ENCODE measurements at places on chromosomes 7 and 10.

- peak; percentile 75 for DNase-seq
These were observed at the start of gene NPTX2 for GRCh38 chr7:98617051-98617959. TSS of gene NPTX2 (plus strand) at chr7:98617285. CDS start at chr7:98617462, 177 bp downstream.

DNA sequence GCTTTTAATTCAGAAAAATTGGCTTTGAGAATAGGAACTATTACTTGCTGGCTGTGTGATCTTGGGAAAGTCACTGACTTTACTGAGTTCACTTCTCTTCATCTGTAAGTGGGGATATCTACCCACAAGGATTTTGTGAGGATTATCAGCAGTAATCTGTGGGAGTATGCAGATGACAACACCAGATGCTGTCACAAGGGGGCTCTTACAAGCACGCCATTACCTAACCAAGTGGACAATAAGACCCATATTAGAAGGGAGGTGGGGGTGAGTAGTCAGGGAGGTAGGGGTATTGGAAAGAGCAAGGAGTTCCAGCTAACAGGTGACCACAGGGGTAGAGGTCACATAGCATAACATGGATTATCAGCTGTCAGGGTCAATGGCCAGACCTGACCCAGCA, 569.4 kb downstream of the SUGCT start:
- DNase-seq, result no peak

DNA sequence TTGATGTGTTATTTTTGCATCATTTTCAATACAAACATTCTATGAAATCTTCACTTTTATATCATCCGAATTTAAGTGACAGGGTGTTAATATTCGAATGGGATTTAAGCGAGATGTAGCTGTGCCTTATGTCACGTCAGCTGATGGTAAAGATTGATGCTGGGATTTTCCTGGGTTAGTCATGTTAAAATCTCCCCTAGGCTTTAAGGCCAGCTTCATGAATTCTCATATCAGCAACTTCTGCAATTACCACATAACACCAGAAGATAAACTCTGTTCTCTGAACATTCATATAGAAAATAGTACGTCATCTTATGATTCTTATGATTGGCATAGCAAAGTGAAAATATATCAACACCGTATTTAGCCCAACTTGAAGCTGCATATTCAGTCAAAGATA, 669.2 kb downstream of the PCDH15 start:
- DNase-seq, result no peak

DNA sequence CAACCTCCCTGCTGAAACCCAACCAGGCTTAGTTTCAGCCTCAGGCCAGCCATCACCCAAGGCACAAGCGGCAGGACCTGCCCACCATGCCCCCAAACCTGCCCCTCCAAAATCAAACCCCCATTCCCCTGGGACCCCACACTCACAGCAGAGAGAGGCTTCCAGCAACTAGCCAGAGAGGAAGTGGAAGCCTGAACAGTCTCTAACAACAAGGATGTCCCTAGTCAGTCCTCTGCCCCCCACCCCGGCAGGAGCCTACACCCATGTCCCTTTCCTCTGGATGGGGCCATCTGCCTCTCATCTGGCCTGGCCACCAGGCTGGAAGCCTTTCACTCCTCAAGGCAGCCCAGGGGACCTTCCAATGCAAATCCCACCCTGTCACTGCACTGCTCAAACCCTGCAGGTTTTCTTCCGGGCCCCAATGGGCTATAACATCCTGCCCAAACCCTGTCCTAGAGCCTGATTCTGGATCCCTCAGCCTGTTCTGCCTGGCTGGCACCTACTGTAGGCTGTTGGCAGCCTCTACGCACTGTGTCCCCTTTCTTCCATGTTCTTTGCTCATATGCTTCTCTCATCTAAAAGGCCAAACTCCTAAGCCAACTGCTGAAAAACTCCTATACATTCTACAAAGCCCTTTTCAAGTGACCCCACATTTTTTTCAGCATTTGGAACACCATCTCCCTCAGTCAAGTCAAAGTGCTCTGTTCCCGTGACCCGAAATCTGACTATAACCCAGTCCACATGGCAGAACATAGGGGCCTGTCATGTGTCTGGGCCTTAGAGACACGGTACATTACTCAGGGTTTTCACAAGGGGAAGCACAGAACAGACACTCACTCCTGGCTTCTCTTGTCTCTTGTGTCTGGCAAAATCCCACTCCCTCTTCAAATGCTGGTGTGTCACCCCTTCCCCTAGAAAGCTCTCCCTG, 253.3 kb downstream of the TNS3 start:
- DNase-seq, result peak; percentile 26

GRCh38 chr7:12031186-12031585, 179.9 kb upstream of the TMEM106B start:
- no peak for DNase-seq

DNA sequence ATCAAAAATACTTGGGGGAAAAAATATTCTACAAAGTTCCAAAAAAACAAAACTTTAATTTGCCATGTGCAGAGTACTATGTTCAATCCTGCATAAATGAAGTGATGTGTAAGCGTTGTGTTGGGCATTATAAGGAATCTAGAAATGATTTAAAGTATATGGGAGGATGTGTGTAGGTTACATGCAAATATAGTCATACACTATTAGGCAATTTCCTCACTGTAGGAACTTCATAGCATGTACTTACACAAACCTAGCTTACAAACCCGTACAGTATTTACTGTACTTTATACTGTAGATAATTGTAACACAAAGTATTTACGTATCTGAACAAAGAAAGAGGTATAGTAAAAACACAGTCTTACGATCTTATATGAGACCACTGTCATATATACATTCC, 72.3 kb downstream of the NRBF2 start:
- no peak for DNase-seq

- DNase-seq, result no peak
These were observed 237.1 kb upstream of the NRP1 start for GRCh38 chr10:33571616-33572015.

DNA sequence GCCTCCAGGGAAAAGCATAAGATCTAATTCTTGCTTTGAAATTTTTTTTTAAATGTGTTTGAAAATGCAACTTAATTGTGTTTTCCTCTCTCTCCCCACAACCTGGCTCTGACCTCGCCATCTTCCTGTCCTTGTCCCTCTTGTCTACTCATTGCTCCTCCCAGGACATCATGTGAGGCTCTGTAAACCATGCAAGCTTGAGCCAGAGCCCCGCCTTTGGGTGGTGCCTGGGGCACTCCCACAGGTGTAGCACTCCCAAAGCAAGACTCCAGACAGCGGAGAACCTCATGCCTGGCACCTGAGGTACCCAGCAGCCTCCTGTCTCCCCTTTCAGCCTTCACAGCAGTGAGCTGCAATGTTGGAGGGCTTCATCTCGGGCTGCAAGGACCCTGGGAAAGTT, 9.8 kb upstream of the CDHR1 start:
- DNase-seq, result no peak

GRCh38 chr7:84583331-84583730, 388.7 kb upstream of the SEMA3A start:
- no peak for DNase-seq

DNA sequence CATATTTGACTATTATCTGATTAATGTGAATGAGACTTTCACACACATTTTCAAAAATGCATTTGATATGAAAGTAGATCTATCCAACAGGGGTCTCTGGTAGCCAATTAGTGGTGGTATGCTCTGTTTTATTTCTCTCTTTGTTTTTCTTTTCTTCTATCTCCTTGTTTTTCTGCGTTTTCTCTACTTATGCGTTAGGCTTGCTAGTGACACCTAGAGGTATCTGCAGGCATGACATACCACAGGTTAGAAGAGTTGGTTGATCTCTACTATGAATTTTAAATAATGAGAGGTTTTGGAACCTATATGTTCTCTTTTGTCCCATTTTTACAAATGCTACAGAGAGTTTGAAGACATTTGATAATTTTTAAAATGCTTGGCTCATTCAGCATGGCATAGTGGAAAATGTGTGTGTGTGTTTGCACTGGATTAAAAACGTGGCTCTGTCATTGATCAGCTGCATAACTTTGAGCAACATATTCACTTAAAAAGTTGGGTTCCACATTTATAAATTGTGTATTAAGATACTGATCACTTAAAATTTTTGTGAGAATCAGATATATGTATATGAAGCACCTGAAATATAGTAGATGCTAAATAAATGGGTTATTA, 28.1 kb upstream of the PLXDC2 start:
- DNase-seq, result peak; percentile 43

DNA sequence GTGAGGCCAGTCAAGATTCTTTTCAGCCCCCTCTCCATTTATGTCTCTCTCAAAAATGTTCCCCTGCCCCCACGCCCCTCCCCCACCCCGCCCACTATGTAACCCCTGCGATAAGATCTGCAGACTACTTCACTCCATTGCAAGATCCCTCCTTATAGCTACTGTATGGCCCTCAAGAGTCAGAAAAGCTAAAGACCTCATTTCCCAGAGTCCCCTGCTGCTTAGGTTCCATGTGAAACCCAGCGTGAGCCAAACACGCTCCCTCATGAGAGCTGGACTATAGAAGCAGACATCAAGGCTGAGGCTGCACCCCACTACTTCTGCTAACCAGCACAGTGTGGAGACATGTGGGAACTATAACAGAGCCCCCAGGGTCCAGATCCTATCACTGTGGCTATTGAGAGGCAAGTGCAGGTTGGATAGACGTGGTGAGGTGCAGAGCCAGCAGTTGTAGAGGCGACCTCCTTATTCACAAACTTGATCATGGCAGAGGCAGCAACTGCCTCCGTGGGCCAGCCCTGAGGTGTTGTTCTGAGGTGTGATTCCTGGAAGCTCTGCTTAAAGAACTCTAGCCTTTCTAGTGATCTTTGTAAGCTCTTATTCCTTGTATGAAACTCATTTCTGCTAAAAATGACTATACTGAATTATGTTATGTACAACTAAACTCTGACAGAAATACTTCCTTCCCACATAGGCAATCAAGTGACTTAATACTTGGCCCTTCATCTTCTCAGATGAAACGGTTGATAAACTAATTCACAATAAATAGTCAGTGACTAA, 117.0 kb upstream of the ARID5B start:
- DNase-seq, result no peak

DNA sequence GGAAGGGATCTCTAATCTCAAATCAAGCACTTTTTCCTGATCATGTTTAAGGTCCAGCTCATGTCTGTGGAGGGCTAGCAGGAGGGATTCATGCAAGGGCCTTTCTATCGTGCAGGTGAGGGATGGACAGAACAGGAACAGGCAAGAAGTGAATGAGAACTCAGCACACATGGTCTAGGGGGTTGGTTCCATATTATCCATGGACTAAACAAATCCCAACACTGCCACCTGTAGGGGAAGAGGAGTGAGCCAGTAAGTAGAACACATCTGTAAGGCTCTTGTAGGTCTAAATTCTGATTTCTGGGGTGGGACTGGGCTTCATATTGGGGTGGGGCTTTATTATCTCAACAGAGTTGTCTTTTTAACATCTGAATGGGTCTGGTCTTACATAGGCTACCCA, 138.0 kb upstream of the TARP start:
- DNase-seq, result no peak

- peak; percentile 36 for DNase-seq
These were observed 75.5 kb downstream of the HIPK2 start for GRCh38 chr7:139702313-139702731.

DNA sequence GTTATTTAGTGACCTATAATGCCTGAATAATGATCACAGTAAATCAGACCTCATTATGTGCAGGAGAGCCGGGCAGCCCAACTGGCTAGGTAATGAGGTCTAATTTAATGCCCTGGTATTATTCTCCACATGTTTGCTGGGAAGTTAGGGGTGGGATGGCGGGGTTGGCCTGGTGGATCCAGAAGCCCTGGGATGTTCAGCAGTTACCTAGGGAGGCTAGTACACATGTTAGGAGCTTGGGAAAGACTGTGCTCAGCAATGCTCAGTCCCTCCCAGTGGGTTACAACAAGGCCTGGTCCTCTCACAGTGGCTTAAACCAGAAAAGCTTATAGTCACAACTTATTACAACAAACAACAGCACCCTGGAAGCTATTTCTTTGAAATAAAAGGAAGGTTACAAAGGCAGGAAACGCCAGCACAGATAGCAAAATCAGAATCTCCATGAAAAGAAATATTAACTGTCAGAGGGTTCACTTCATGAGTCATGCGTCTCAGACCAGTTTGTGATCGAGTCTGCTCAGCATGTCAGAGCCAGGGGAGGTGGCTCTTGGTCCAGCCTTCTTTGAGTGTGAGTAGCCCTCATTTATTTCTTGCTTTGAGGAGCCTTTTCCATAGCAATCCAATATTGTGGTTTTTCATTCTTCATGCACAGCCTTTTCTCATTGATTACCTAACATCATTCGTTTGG, 418.6 kb upstream of the NPVF start:
- no peak for DNase-seq

DNA sequence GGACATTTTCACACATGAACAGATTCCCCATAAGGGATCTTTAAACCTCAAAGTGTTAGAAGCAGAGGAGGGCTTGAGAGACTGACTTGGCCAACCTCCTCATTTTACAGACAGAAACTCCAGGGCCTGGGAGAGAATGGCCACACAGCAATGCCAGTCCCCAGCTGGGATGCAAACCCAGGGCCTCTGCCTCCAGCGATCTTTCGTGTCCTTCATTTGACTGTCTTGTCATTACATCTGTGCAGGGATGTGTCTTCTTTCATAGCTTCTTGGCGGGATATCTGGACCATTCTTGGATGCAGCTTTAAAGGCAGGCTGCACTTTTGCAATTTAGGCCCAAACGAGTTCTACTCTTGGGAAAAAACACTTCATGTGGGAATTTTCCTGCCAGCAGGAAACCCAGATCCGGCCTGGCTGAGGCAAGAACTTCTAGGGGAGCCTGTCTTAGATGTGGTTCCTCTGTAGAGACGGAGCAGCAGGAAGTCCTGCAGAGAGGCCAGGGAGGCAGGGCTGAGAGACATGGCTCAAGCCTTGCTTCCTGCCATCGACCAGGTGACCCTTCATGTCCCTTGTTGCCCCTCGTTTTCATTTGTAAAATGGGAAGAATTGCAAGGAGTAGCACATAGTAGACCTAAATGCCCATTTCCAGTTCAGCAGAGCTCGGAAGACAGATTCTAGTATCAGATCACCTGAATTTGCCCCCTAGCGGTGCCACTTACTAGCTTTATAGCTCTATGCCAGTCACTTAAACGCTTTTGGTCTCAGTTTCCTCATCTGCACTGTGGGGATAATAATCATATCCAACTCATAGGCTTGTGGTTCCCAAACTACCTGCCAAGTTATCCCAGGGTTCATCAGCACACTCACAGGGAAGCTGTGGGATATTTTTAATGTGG, 43.9 kb upstream of the SLC29A3 start:
- DNase-seq, result no peak

DNA sequence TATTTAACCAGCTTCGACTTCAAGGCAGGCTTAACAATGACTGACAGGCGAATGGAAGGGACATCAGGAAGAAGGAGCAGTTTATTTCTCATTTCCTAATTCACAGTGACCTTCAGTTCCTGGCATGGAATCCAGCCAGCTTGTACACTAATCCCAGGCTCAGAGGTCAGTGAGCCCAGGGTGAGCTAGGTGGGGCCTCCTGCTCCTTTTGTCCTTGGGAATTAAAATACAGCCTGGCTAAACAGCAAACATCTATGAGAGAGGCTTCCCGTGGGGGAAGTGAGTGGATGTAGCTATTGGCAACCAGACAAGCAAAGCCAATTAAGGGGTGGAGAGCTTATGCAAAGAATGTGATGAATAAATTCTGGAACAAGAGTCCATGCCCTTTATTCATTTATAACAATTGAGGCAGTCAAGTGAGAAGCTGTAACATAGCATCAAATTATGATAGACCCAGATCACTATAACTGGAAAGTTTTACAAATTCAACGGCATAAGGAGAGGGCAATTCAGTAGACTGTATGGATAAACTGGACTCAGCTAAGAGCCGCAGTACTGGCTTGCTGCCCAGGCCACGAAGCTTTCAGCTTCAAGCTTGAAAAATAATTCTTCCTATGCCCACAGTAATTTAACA, 57.1 kb downstream of the STK17A start:
- no peak for DNase-seq

All from BE2C (cell line).